Activated T-cell treated with anti-CD3 and anti-CD28 coated beads for 48 hours (primary cell): ENCODE measurements at places on chromosomes 3 and 15.

DNA sequence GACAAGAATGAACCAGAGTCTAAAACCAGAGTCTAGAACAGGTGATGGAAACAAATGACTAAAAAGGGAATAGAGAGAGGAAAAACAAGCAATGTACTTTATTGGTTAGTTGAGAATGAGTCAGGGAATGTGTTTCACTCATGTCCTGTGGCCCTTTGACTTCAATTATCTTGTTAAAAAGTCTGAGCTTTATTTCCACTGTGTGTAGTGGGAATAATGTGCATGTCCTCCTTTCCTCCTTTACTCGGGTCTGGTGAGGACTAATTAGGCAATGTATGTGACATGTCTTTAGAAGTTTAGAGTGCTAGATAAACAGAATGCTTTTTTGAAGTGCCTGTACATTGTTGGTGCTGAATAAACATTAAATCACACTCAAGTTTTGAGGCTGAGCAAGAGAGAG, 21.3 kb downstream of the LSAMP start:
- DNase-seq, result no peak

DNA sequence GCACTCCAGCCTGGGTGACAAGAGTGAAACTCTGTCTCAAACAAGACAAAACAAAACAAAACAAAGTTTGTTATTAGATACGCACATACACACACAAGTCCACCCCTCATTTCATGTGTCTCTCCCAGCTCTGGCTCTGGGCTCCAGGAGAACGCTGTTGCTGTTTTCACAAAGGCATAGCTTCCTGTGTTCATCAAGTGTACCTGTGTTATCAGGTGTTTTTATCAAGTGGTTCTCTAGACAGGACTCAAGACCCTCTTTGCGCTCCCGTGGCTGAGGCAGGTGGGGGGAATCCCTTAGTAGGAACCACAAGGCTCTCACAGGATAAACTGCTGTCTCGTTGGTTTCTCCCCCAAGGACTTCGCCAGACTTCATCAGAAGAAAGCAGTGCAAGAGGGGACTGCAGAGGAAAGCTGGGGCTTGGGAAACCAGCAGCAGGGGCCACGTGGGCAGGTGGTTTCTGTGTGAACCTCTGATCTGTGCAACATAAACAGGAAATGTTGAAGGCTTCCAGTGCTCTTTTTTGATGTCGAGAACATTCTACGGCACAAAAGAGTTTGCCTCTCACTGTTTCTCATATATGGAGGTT, 6.9 kb upstream of the PPP1R2 start:
- DNase-seq, result peak; percentile 57

DNA sequence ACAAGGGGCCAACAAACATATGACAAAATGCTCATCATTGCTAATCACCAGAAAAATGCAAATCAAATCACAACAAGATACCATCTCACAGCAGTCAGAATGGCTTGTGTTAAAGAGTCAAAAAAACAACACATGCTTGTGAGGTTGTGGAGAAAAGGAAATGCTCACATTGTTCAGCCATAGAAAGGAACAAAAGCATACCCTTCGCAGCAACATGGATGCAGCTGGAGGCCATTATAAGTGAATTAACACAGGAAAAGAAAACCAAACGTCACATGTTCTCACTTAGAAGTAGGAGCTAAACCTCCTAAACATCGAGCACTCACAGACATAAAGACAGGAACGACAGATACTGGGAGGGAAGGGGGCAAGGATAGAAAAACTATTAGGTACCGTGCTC, 678.4 kb upstream of the GRM7 start:
- no peak for DNase-seq

DNA sequence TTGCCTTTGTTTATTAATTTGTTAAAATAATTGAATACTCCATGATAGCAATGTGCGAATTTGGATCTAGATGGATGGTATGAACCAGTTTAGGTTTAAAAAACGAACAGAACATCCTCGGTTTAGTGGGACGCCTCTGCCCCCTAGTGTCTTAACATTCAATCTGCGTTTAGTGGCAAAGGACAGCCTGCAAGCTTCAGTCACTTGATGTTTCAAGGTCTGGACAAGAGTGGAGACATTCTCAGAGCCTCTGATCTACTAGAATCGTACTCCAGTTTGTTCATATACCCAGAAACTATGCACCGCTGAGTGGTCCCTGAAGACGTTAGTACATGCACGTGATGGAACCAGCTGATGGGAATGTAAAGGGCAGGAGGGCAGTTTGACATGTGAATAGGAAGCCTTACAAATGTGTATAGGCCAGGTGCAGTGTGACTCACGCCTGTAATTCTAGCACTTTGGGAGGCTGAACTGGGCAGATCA, 17.8 kb upstream of the ATP13A4 start:
- DNase-seq, result peak; percentile 25

- DNase-seq, result no peak
Measured at GRCh38 chr3:116247605-116248004, 197.7 kb downstream of the LSAMP start.

GRCh38 chr3:70999730-71000129, 583.8 kb downstream of the FOXP1 start:
- no peak for DNase-seq

GRCh38 chr3:17431004-17431403, 311.4 kb downstream of the TBC1D5 start:
- DNase-seq, result no peak

DNA sequence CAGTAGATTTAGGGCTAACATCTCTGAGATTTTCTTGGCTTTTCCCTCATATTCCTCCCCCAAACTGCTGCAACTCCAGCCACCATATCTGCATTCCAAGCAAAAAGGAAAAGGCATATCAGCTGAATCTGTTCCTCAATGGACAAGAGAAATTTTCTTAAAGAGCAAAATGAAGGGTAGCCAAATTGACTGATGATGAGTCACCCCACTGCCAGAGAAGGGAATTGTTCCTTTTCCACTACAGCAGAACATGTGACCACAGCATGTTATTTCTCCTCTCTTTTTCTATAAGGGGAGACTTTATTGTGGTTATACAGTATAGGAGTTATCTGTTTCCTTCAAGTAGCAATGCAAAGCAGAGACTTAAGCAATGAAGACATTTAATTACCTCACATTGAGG, 172.5 kb downstream of the MTHFS start:
- no peak for DNase-seq

GRCh38 chr3:100170486-100170885, 56.2 kb upstream of the FILIP1L start:
- no peak for DNase-seq

- DNase-seq, result no peak
Measured at GRCh38 chr3:147119346-147119745, 287.0 kb downstream of the ZIC4 start.

DNA sequence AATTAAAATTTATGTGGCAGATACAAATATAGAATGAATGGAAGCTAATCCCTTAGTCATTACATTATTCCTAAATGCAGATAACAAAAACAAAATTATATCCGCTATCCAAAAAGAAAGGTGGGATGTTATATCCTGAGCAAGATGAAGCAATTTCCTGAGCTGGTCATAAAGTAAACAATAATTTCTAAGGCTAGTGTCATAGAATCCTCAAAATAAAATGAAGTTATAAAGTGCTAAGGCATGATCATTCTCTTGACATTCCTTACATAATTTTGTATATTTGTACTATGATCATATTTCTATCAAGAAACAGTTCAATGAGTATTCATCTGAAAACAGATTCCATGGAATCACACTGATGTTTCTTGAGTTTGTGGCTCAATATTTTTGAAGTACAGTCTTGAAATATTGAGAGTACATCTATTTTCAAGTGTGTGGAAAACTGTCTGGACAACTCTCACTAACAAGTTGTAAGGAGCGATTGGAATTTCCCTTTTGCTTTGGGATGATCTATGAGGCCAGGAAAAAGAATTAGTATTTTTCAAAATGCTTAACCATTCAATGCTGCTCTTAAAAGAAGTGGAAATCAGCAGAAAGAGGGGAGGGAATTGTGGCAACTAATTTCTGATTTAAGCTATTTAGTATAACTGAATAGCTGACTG, 92.4 kb downstream of the ABI3BP start:
- no peak for DNase-seq

- DNase-seq, result no peak
Measured at GRCh38 chr3:42591811-42592210, 1.2 kb downstream of the SS18L2 start.

- no peak for DNase-seq
Measured at GRCh38 chr3:46412786-46413298, 5.8 kb downstream of the CCRL2 start.

DNA sequence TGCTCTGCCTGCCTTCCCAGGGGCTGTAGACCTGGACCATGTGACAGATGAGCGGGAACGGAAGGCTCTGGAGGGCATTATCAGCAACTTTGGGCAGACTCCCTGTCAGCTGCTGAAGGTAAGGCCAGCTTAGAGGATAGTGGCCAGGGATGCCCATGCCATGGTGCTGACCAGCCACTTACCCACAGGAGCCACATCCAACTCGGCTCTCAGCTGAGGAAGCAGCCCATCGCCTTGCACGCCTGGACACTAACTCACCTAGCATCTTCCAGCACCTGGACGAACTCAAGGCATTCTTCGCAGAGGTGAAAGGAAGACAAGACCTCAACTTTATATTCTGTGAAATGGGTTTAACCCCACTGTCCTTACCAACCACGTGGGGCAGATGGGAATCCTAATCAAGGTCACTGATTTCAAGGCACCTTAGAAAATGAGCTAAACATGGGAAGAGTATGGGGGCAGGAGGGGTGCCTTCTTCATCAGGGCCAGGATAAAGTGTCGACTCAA, 26.7 kb downstream of the NBEAL2 start:
- no peak for DNase-seq

DNA sequence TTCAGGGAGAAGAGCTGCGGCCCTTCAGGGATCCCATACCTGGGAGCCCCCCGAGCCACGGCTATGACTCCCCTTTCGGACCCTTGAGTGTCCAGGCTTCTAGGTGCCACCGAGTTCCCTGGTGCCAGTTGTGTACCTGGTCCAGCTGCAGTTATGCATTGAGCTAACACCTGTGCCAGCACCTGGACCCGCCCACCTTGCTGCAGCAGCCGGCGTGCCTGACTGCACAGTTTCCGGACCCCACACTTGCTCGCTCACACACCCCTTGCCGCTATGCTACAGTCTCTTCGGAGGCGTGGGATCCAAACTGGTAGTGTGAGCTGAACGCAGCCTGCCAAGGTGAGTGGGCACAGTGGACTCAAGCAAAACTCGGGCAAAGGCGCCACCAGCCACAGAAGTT, 284.5 kb upstream of the ROBO1 start:
- no peak for DNase-seq

- no peak for DNase-seq
Measured at GRCh38 chr15:32649342-32649741, 7.8 kb downstream of the SCG5 start.

GRCh38 chr3:14467814-14468620, 65.6 kb downstream of the SLC6A6 start:
- peak; percentile 8 for DNase-seq

DNA sequence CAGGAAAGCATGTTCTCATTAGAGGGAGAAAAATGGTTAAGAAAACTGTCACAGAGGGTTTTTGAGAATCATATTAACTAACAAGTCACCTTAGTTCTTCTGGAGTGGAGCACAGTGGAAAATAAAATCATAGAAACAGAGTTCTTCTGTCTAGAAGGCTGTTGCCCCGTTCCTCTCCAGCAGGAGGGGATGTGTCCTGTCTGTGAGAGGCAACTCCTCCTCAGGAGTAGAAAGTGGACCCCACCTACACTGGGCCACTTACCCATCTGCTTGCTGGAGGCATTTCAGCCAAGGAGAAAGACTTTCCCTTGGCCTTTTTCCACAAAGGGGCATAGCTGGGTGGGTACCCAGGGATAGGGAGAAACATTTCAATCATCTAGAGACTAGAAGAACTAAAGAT, 106.6 kb downstream of the SSR3 start:
- DNase-seq, result peak; percentile 4

- no peak for DNase-seq
Measured at GRCh38 chr3:179666030-179666429, 13.2 kb downstream of the USP13 start.

- no peak for DNase-seq
Measured at GRCh38 chr3:2684046-2684445, 426.1 kb downstream of the IL5RA start.

GRCh38 chr3:14565868-14566588, 25.9 kb upstream of the GRIP2 start:
- DNase-seq, result no peak

DNA sequence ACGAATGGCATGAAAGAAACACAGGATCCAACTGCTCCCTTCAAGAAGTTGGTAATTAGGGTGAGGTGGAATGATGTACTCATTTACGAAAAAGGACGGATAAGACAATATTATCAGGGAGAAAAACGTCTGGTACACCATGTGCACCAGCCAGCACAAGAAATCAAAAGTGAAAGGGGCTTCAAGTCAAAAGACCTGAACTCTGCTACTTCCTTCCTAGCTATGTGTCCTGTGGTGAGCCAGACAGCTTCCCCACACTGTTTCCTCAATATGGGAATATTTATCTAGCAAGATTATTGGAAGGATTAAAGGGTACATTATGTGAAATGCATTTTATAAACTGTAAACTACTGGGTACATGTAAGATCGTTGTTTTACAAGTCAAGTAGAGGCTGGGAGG, 33.9 kb downstream of the RAB27A start:
- DNase-seq, result no peak

DNA sequence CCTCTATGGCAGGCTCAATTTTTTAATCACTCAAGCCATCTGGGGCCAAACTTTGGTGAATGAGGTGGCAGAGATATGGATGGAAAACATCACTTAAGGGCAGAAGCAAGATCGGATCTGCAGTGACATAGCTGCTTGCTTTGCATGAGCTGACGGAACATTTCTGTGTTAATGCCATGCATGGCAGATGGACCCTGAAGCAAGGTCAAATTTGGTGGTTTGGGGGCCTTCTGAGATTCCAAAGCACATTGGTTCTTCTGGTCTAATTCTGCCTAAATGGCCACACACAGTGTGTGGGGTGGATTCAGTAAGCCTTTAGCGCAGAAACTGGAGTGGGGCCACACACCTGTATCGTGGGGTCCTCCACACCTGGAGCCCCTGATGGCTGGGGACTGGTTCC, 38.3 kb upstream of the BCL2L10 start:
- no peak for DNase-seq

- DNase-seq, result no peak
Measured at GRCh38 chr3:177852001-177852807, 654.9 kb upstream of the TBL1XR1 start.

GRCh38 chr3:156682501-156682900, 8.1 kb downstream of the TIPARP start:
- no peak for DNase-seq

- no peak for DNase-seq
Measured at GRCh38 chr3:197748597-197749314, 927 bp upstream of the FYTTD1 start.
